ENCODE measurements at places on chromosomes 1 and 21. TPM values are rescaled to one million over a fixed set of nuclear protein-coding genes. Genes with fewer than 3 reads are reported as not detected.

The SPRR4 gene
- not detected for total RNA-seq

DNA sequence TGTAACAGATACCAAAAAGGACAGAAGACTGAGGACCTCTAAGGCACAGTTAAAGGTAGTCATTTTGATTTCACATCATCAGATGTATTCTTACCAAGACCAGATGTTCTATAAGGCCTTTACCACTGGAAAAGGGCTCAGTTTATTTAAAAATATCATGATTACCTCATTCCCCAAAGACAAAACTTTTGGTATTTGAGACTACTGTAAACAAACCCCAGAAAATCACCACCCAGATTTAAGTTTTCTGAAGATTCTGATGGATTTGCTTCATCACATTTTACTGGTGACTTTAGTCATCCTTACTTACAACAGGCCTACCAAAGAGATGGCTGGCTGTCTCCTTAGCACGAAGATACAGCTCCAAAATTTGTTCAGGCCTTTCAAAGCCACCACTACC, 8.3 kb downstream of the ENAH start:
- no peak for DNase-seq

The KCND3 gene
- 5.4 TPM for total RNA-seq

GRCh38 chr21:29218749-29219148, 80.0 kb upstream of the BACH1 start:
- peak; percentile 65 for DNase-seq

The ST6GALNAC3 gene
- 39.1 TPM for total RNA-seq

The TFF3 gene
- total RNA-seq, result 6.8 TPM

The HSD3B1 gene
- not detected for total RNA-seq

The VSIG8 gene
- not detected for total RNA-seq

DNA sequence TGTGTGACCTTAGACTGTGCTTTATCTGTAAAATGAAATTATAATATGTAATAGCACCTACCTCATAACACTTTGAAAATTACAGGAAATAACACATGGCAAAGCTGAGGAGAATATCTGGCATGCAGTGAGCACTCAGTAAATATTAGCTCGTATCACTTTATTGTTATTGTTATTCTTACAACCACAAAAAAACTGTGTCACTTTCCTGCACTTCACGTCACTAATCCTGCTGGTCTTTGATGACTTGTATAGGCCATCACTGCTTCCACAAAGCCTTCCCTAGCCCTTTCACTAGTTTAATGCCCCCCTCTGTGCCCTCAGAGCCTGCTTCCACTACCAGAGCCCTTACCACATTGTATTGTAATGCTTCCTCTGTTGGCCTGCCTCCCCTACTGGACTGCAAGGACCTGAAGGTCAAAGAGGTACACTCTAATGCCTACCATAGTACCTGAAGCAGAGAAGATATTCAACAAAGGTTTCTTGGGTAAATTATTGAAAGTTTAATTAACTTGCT, 231.6 kb downstream of the NFIA start:
- no peak for DNase-seq

GRCh38 chr1:245437369-245438062, 282.7 kb downstream of the KIF26B start:
- no peak for DNase-seq

The ZBTB8A gene
- 30.1 TPM for total RNA-seq

The CFAP45 gene
- total RNA-seq, result 0.48 TPM

The EXTL1 gene
- total RNA-seq, result 2.3 TPM

DNA sequence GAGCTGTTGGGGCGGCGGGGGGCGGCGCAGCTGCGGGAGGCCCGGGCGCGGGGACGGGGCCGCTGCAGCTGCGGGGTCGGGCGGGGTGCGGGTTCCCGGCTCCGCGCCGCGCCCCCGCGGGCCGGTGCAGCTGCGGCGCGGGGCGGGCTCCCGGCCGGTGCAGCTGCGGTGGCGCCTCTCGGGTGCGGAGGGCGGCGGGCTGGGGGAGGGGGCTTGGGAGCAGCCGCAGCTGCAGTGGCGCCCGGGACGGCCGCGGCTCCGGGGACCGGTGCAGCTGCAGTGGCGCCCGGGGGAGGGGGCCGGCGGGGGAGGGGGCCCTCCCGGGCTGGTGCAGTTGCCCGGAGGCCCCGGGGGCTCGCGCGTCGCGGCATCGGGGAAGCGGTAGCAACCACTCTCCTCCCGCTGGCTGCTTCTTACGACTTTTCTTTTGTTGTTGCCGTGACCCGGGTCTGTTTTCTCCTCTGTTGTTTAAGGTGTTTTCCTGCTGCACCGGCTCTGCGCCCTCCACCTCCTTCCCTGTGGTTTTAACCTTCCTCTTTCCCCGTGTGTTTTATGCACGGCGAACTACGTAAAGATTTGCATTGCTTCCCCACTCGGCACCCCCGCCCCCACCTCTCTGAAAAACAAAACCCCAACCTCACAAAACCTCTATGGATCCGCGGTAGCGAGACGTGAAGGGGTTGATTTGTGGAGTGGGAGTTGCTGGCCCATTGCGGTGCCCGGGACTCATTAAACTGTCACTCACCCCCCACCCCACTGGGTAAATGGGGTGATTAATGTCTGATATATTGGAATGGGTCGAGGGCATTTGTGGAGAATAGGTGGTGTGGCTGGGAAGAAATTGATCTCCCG, 1.7 kb upstream of the ZBTB18 start:
- no peak for DNase-seq

The GJB3 gene
- 2.2 TPM for total RNA-seq

The OR2T29 gene
- total RNA-seq, result not detected

The C4BPB gene
- 1.6 TPM for total RNA-seq

- no peak for DNase-seq
These were observed 24.9 kb downstream of the PRKCZ start for GRCh38 chr1:2074944-2075740.

The LCE1F gene
- total RNA-seq, result not detected

DNA sequence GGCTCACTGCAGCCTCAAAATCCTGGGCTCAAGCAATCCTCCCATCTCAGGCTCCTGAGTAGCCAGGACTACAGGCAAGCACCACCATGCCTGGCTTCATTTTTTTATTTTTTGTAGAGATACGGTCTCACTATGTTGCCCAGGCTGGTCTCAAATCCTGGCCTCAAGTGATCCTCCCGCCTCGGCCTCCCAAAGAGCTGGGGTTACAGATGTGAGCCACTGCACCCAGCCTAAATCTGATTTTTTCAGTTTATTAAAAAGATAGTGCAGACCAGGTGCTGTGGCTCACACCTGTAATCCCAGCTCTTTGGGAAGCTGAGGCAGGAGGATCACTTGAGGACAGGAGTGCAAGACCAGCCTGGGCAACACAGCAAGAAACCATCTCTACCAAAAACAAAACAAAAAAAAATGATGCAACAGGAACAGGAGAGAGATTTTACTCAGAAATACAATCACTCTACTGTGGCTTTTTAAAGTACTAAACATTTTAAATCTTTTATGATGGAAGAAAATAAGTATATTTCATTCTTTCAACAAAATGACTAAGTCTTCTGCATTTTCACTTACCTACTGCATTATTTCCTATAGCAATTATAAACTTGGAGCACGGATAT, 1.9 kb downstream of the PSMG1 start:
- no peak for DNase-seq

The MYBPH gene
- 8.9 TPM for total RNA-seq

GRCh38 chr1:156407344-156407743, 38.3 kb downstream of the RHBG start:
- DNase-seq, result no peak

DNA sequence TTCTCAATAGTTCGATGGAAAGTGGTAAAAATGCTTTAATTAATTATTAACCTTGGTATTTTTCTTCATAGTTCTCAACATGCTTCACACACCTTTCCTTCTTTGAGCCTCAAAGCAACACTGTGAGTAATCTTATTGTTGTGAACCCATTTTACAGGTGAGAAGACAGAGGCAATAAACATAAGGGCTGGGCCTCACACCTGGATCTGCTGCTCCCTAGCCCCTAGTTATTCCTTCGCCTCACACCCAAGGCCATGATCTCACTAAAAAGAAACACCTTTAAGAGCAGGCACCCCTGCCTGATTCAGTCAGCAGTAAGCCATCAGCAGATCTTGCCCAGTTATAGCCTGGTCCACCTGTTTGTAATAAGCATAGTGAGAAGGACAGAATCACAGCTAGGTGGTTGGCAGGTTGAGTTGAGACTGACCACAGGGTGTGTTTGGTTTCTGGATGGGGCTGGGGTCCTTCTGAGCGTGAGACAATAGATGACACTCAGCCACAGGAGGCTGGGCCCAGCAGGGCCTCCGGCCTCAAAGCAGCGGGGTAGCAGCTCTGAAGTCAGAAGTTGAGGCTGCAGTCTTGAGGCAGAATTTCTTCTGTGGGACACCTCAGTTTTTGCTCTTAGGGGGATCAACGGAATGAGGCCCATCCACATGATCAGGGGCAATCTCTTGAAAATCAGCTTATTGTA, 203.9 kb downstream of the RHOU start:
- no peak for DNase-seq

The RGS8 gene
- 0.05 TPM for total RNA-seq

GRCh38 chr1:86733340-86733739, 29.0 kb downstream of the SH3GLB1 start:
- no peak for DNase-seq

The TDRD5 gene
- total RNA-seq, result 1.1 TPM
